SW480 (cell line): ENCODE measurements at places on chromosomes 7 and 10.

DNA sequence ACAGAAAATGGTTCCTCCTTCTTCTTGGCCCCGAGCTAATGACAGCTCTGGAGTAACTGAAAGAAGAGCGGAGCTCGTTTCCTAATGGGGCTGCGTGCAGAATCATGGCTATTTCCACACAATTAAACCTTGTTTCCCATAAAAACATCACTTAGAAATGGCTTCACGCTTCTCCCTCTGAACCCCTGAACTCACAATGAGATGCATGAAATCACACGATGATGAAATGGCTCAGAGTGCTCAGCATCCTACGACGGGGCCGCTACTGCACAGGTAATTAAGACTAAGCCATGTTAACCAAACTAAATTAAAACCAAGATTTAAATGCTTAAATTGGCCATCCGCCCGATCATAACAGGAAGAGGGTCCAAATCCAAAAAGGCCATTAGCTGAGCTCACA lies 80.0 kb upstream of the DNAAF5 start:
- no peak for DNase-seq

DNA sequence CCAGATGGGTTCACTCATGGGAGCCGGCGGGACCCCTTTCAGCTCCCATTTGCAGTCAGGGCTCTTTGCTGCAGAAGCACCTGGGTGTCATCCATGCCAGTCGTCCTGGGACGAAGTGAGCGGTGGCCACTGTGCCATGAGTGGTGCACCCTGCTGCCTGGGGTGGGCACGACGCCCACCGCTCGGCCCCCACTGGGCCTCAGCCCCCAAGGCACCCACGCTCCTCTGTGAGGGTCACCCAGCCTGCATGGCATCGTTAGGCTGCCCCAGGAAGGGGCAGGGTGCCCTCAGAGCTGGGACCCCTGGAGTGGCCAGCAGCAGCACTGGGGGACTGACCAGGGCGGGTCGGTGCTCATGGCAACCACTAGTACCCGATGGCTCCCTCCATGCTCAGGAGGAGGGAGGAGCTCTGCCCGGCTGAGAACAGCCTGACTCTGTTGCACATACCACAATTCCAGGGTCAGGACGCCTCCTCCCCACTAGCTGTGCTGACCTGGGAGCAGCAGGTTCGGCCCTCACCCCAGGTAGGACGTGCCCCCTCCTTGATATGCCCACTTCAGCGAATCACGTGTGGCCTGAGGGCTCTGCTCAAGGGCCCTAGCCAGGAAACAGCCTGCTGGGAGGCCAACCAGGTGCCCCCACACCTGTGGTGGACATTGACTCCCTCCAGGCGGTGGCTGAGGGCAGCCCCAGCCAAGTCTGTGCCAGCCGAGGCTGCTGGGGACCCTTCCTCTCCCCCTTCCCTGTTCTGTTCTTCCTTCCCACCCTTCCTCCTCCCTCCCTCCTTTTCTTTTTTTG lies 28.5 kb upstream of the CFAP46 start:
- no peak for DNase-seq

DNA sequence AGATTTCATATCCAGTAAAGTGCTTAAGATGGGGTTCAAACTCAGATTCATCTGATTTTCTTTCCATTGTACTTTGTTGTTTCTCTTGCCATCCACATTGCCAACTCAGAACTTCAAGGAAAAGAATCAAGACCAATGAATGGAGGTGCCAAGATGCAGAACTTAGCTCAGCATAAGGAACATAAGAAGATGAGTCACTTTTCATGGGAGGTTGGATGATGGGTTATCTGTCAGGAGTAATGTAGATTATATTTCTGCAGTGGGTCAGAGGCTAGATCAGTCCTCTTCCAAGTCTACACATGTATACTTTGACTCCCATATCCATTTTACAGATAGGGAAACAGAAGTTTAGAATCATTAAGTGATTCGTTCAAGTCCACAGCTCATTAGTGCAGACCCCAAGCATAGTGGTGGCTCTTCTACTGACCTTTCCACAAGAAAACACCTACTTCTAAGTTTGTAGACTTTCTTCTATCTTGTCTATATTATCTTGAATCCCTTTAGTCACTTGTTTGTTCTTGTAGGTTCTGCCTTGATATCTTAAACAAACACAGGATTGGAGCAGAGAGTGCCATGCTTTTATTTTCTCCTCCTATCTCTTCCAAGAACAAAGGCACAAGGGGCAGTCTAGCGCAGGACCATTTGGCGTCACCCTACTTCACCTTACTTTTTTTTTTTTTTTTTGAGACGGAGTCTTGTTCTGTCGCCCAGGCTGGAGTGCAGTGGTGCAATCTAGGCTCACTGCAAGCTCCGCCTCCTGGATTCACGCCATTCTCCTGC lies 14.0 kb upstream of the ADD3 start:
- no peak for DNase-seq

- DNase-seq, result no peak
Observed at GRCh38 chr7:36032361-36032818, 120.7 kb upstream of the EEPD1 start.

DNA sequence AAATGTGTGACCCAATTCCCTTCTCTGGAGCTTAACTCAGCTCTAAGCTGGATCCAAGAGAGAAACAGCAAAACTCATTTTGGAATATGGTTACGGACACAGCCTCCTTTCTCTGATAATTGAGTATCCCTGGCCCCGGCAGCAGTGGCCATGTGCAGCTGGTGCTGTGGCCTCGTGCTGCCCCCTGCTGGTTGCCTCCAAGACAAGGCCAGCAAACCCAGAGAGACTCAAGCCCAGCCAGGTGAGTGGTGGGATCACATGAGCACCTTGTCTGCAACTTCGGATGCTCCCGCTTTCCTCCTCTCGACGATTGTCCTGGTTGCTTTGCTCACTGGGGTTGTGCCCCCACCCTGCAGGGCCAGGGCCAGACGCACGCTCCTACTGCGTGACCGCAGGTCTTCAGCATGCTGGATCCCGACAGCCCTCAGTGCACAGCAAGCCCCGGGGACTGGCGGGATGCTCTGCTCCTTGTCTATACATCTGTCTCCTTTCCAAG lies 19.4 kb downstream of the SFTPD start:
- DNase-seq, result peak; percentile 48

- DNase-seq, result no peak
Observed at GRCh38 chr10:120788771-120789170, 62.4 kb upstream of the WDR11 start.

DNA sequence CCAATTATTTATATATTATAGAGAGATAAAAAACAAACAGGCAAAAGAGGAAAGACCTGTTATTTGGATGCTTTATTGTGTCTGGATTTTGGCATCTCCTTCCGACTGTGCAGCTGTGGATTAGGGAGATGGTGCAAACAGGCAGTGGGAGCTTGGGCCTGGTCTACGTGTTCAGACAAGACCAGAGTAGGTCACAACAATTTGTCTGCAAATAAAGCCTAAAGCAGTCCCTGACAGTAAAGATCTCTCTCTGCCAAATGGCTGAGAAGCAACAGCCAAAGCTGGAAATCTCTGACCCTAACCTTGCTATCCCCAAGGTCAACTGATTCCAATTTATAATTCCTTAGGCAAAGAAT lies 82.0 kb downstream of the ABLIM1 start:
- no peak for DNase-seq

DNA sequence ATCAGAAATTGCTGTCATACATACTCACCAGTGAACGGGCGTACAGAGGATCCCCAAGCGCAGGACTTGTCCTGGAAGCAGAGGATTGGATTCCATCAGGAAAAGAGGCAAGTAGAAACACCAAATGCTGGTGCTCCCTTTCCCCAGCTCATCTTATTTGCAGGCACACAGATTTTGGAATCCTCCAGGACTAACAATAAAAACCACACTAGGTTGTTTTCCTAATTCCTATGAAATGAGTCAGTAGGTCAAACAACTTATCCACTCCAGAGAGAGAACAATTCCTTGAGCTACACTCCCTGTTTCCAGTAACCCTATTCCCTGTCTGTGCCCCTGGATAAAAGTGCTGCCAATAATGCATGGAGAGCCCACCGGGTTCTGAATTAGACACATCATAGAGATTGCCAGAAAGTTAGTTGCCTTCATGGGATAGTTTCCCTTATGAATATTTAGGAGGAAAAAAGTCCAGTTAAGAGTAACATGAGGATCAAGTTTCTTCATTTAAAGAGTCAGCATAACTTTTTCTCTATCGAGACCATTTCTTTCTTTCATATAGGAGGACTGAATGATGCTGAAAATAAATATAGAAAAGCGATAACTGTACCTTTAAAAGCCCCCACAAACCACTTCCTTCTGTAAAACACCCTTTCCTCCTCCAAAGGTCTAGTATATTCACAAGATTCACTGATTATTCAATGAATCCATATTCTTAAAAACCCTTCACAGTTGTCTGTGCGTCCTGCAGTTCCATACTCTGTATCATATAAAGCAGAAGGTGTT lies 178.3 kb upstream of the KLF14 start:
- DNase-seq, result peak; percentile 83

DNA sequence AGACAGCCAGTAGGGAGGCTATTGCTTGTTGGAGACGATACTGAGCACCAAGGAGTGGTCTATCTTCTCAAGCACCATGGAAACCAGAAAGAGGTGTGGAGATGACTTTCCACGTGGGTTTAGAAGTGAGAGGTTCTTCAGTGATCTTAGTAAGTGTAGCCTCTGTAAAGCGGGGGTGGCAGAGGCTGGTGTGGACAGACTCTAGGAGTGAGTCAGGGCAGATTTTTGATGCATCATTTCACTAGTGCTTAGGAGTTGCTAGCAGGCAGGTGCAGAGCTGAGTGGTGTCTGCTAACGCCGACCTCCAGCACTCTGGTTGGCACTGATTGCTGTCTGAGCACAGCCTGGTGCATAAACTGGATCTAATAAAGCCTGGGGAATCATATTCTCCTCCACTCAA lies 78.4 kb upstream of the ADO start:
- no peak for DNase-seq

DNA sequence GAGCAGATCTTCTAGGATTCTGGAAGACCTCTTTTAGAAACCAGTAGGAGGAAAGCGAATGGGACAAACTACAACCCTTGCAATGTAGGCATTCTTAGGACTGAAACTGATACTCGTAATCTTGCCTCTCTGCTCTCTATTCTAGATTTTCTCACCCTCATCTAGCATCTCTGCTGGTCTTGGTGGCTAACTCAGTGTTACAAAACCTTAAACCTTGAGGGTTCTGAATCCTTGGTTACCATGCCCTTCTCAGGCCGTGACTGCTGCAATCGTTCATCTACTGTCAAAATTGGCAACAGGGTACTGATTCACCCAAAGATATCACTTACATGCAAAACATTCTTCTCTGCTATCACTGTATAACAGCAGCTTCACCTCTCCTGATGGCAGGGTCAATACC lies 55.2 kb downstream of the SAMD9 start:
- no peak for DNase-seq

DNA sequence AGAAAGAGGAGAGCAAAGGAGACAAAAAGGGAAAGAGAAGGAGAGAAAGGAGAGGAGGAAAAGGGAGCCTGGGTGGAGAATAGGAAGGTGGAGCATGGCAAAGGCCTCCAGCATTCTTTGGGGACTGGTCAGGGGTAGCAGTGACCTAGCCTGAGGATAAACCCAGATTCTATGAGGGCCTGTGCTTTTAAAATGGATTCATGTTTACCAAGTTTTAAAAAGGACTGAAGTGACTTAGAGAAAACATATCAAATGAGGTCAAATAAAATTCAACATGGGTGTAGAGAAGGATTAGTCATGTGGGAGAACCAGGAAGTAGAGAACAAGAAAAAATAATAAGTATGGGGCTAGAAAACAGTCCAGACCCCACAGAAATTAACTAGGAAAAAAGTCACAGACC lies 20.7 kb downstream of the CREB3L2 start:
- no peak for DNase-seq

DNA sequence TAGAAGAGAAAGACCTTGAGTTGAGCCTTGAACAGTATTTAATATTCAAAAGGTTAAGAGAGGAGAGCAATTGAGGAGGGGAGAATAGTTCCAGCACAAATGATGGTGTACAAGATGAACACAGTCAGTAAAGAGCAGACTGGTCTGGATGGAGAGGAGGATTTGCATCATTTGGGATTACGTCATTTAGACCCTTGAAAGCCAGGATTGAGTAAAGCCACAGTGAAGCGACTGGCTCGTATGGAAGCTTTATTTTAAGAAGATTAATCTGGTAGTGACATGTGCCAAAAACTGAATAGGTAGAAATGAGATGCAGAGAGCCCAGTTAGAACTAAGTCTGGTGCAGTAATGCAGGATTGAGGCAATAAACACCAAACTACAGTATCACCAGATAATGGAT lies 52.6 kb downstream of the TRUB1 start:
- no peak for DNase-seq

- DNase-seq, result no peak
Observed at GRCh38 chr7:119685906-119686305, 587.1 kb upstream of the KCND2 start.

DNA sequence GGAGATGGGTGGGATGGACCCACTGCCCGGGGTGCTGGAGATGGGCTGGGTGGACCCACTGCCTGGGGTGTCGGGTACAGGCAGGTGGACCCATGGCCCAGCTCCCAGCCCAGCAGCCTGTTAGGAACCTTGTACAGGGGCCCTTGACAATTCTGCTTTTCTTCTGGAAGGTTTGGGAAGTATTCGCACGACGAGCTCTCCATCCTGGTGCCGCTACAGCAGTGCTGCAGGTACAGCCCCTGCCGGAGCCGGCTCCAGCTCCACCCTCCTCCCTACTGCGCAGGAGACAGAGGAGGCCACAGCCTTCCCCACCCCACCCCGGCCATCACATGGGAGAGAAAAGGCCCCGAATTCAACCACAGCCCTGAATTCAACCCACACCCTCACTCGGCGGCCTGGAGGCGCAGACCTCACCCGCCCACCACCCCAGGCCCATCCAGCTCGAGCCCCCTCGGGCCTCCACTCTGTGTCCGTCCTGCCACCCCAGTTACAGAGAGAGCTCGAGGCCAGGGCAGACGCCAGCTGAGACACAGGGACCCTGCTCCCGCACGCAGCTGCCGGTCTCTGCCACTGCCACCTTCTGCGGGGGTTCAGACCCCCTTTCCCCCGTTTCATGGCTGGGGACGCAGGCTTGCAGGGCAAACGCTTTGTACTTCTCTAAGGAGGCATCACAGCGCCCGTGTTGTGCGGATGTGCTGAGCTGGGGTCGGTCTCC lies 31.3 kb upstream of the FOXL3 start:
- no peak for DNase-seq

GRCh38 chr10:52855546-52856325 lies 83.2 kb upstream of the MBL2 start:
- DNase-seq, result no peak

DNA sequence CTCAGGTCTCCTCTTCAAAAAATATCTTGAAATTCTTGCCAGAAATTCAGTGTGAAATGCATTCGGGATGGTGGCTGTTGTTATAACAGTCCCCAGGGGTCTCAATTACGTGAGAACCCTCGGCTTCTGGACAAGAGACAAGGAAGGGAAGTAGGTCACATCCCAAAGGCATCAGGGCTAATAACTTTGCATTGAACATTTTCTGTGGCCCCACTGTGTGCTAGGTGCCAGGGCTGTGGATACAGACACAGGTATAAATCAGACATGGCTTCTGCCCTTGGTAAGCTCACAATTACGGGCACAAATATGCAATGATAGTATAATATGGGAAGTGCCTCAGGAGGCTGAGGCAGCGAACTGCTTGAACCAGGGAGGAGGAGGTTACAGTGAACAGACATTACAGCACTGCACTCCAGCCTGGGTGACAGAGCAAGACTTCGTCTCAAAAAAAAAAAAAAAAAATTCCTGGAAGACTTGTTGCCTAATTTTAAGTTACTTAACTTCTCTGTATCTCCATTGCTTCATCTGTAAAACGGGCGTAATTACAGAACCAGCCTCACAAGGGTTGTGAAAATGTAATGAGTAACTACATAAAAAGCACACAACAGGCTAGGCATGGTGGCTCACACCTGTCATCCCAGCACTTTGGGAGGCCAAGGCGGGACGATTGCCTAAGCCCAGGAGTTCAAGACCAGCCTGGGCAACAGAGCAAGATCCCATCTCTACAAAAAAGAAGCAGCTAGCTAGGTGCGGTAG lies 2.5 kb upstream of the RHBDD2 start:
- DNase-seq, result no peak
